ENCODE measurements at places on chromosomes 12 and 14.

GRCh38 chr14:64337888-64338615 lies 43.9 kb upstream of the ESR2 start:
- DNase-seq, result peak; percentile 44

- DNase-seq, result no peak
Observed at GRCh38 chr14:35558680-35559079, 24.7 kb downstream of the INSM2 start.

GRCh38 chr12:111904446-111904975 lies 62.5 kb downstream of the MAPKAPK5 start:
- DNase-seq, result no peak

- no peak for DNase-seq
Observed at GRCh38 chr14:50095895-50096294, 20.5 kb downstream of the VCPKMT start.

DNA sequence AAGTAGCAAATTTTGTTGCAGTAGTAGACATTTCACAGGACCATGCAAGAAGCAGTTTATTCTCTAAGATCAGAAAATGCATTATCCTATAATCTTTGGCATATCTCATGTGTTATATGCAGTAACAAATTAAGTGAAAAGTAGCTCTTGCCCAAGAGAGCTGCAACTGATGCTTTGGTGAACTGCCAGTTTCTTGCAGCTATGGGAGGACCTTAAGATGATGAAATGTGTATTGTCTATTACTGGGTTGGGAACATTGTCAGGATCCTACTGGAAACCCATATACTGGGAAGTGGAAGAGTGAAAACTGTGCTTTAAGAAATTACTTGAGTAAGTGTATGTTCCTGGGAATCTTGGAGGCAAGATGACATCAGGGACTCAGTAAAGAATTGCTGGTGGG lies 238.8 kb downstream of the DACT1 start:
- DNase-seq, result no peak

GRCh38 chr12:23099604-23100003 lies 474.6 kb downstream of the ETNK1 start:
- DNase-seq, result peak; percentile 52

- DNase-seq, result no peak
Observed at GRCh38 chr14:90426663-90427062, 29.8 kb downstream of the CALM1 start.
